GM04504 (cell line): ENCODE measurements at places on chromosomes 1 and 21.

- DNase-seq: no peak
Observed at GRCh38 chr1:12204140-12204539, 25.7 kb upstream of the VPS13D start.

- no peak for DNase-seq
Observed at GRCh38 chr1:6544831-6545230, 9.5 kb downstream of the NOL9 start.

GRCh38 chr1:178921499-178921898, 50.6 kb upstream of the ANGPTL1 start:
- no peak for DNase-seq

GRCh38 chr1:153465811-153466636, 5.6 kb upstream of the S100A7 start:
- DNase-seq: no peak

GRCh38 chr1:171222936-171223335, 25.4 kb upstream of the FMO1 start:
- DNase-seq: no peak

GRCh38 chr1:224488806-224489499, 54.4 kb upstream of the WDR26 start:
- DNase-seq: no peak

DNA sequence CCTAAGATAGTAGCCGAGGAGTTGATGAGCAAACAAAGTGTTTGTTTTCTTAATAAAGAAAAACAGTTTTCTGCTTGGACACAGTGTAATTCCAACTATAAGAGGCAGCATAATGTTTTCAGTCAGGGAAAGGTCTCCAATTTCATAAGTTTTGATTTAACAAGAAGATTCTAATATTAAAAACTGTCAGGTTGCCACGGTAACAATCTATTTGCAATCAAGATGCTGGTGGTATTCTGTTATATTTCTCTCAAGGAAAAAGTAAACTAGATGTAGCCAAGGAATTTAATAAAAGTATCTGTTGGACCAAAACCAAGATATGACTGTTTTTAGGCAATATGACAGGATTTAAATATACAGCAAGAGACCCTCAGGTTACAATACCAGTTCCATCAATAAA, 211.7 kb downstream of the SMYD3 start:
- DNase-seq: no peak

- no peak for DNase-seq
Observed at GRCh38 chr1:217140041-217140901, 417.0 kb upstream of the ESRRG start.

GRCh38 chr1:74681851-74682250, 8.3 kb upstream of the ERICH3 start:
- DNase-seq: no peak

GRCh38 chr21:44281801-44282200, 3.9 kb upstream of the AIRE start:
- DNase-seq: no peak
